Breast epithelium (tissue), 4 donors: ENCODE measurements at places on chromosomes 6 and 20. TPM values are rescaled to one million over a fixed set of nuclear protein-coding genes. Genes with fewer than 3 reads are reported as not detected.

Gene ANKEF1
- 13.1 TPM for total RNA-seq

Gene KIF25
- not detected for total RNA-seq

Gene HLA-DOA
- 3.3 TPM for total RNA-seq

Gene TRAPPC3L
- not detected for total RNA-seq

Gene COX7A2
- total RNA-seq: 171 TPM

Gene PIGT
- total RNA-seq: 76.7 TPM

Gene TSPO2
- total RNA-seq: not detected

- H3K27me3 ChIP-seq: no peaks in the 10 kb centered on the region
- H3K27ac ChIP-seq: no peak overlapping the region
- H3K4me3 ChIP-seq: no peak overlapping the region
- H3K4me1 ChIP-seq: no peaks in the 10 kb centered on the region
- DNase-seq: no peak
- no peaks in the 10 kb centered on the region for H3K36me3 ChIP-seq
Observed at GRCh38 chr6:124073820-124074587, 270.3 kb downstream of the NKAIN2 start.

GRCh38 chr6:118306392-118307238 is 241.5 kb upstream of the PLN start:
- no peaks in the 10 kb centered on the region for H3K36me3 ChIP-seq
- H3K4me3 ChIP-seq: no peak overlapping the region

DNA sequence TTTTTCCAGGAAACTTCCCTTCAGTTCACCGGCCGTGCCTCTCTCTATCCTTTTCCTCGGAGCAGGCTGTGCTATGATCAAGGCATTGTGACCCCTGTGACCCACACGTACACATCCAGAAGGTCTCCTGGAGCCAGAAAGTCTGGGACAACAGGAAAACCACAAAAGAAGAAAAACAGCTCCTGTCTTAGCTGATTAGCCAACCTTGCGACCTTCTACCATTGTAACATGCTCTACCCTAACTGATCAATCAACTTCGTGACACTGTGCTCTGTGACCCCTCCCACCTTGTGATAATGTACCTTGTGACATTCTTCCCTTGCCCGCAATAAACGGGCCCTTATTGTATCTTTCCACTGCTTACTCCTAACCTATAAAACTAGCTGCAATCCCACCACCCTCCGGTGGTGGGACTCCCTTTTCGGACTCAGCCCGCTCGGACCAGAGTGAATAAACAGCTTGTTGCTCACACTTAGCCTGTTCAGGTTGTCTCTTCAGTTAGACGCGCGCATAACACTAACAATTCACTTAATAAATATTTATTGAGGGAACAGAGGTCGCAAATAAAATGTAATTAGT is 24.2 kb downstream of the ZNF311 start:
- H3K36me3 ChIP-seq: no peaks in the 10 kb centered on the region
- H3K4me1 ChIP-seq: no peaks in the 10 kb centered on the region
- no peaks in the 10 kb centered on the region for H3K27me3 ChIP-seq
- peak overlapping the region; percentile 83 for H3K27ac ChIP-seq

DNA sequence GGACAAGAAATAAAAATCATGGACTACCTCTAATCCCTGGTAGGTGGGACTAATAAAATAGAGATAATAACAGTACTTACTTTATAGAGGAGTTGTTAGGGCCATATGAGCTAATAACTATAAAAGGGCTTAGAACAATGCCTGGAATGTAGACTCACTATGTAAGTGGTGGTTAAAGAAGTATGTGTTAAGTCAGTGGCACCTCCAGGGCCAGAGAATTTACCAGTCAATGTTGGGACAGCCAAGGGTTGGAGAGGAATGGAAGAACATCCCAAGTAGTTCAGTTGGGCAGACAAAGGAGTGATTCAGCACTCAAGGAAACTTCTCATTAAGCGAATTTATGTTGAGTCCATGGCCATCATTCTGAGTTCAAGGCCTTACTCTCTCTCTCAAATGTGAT is 116.8 kb downstream of the OTOR start:
- H3K27me3 ChIP-seq: no peaks in the 10 kb centered on the region
- no peak overlapping the region for H3K4me3 ChIP-seq
- no peak for DNase-seq
- H3K4me1 ChIP-seq: no peaks in the 10 kb centered on the region
- no peaks in the 10 kb centered on the region for H3K36me3 ChIP-seq

GRCh38 chr6:128005009-128005408 is 104.2 kb upstream of the THEMIS start:
- H3K27ac ChIP-seq: no peak overlapping the region
- no peak overlapping the region for H3K4me3 ChIP-seq
- no peaks in the 10 kb centered on the region for H3K4me1 ChIP-seq
- H3K27me3 ChIP-seq: no peaks in the 10 kb centered on the region
- no peak for DNase-seq
- H3K36me3 ChIP-seq: no peaks in the 10 kb centered on the region

DNA sequence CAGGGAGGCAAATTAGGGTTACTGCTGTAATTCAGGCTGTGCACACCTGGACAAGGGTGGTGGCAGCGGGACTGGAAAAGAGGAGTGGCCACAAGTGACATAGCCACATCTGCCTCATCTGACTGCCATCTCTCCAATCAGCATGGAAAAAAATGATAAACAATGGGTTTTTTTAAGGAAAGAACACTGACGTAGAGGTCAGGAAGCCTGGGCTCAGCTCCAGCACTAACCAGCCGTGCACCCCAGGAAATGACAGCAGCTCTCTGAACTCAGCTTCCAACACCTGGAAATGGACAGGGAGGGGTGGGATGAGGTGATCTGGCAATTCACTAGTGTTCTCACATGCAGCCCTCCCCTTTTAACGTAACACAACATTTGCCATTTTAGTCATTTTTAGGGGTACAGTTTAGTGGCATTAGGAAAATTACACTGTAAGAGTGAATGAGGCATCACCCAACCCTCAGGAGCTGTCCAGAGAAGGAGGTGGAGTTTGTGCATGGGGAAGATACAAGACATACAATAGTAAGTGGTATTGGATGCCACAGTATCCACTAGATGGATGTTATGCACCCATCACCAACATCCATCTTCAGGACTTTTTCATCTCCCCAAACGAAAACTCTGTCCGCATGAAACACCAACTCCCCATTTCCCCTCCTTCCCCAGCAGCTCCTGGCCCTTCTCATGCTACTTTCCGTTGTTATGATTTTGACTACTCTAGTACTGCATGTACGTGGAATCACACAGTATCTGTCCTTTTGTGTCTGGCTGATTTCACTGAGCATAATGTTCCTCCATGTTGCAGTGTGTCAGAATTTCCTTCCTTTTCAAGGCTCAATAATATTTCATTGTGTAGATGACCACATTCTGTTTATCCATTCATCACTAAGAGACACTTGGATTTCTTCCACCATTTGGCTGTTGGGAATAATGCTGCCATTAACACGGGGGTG is 215.5 kb upstream of the ECI2 start:
- no peaks in the 10 kb centered on the region for H3K4me1 ChIP-seq
- no peaks in the 10 kb centered on the region for H3K36me3 ChIP-seq
- no peak overlapping the region for H3K4me3 ChIP-seq
- H3K27me3 ChIP-seq: no peaks in the 10 kb centered on the region

- peaks cover 2% of the 10 kb centered on the region for H3K4me1 ChIP-seq
- no peaks in the 10 kb centered on the region for H3K27me3 ChIP-seq
- DNase-seq: no peak
- no peaks in the 10 kb centered on the region for H3K36me3 ChIP-seq
- H3K27ac ChIP-seq: no peak overlapping the region
- H3K4me3 ChIP-seq: no peak overlapping the region
Observed at GRCh38 chr6:116444575-116444974, 16.6 kb upstream of the CALHM6 start.

DNA sequence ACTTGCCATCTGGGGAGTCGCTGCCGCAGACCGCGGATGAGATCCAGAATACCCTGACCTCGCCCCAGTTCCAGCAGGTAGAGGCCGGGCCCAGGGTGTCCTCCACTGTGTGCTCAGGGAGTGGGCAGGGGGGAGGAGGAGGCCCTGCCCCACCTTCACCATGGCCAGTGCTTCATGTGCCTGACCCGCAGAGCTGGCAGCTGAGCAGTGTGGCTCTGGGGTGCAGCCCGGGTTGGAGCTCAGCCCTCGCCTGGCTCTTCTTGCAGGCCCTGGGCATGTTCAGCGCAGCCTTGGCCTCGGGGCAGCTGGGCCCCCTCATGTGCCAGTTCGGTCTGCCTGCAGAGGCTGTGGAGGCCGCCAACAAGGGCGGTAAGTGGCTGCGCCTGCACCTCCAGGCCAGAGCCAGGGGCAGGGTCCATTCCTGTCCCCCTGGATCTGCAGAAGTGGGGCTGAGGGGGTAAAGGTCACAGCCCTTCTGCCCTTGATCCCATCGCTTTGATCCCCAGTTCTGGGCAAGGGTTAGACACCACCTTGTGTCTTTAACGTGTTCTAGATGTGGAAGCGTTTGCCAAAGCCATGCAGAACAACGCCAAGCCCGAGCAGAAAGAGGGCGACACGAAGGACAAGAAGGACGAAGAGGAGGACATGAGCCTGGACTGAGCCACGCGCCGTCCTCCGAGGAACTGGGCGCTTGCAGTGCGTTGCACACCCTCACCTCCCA is 5.5 kb downstream of the ADRM1 start:
- H3K36me3 ChIP-seq: no peaks in the 10 kb centered on the region
- H3K27ac ChIP-seq: no peak overlapping the region
- no peaks in the 10 kb centered on the region for H3K27me3 ChIP-seq
- peaks cover 6% of the 10 kb centered on the region for H3K4me1 ChIP-seq
- DNase-seq: no peak

DNA sequence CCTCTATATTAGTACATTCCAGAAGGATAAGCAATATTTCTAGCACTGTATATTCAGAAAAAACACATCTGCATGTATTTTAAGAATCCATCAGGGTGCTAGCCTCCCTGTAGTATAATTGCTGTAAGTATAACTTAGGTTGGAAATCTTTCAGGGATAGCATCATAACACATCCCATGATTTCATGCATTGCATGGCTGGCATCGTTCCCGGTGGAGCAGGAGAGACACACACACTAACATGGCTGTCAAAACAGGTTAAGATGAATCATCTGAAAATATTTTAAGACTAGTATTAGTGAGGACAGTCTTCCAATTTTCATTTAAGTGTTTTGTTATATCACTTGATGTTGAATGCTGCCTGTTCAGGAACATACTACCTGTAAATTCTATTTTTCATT is 32.1 kb upstream of the CENPW start:
- H3K36me3 ChIP-seq: no peaks in the 10 kb centered on the region
- no peak for DNase-seq
- H3K27me3 ChIP-seq: no peaks in the 10 kb centered on the region
- no peaks in the 10 kb centered on the region for H3K4me1 ChIP-seq
- no peak overlapping the region for H3K27ac ChIP-seq

GRCh38 chr6:109393886-109394281 is 11.6 kb upstream of the CD164 start:
- no peak overlapping the region for H3K27ac ChIP-seq
- no peaks in the 10 kb centered on the region for H3K36me3 ChIP-seq
- no peak overlapping the region for H3K4me3 ChIP-seq
- no peak for DNase-seq
- H3K27me3 ChIP-seq: no peaks in the 10 kb centered on the region

DNA sequence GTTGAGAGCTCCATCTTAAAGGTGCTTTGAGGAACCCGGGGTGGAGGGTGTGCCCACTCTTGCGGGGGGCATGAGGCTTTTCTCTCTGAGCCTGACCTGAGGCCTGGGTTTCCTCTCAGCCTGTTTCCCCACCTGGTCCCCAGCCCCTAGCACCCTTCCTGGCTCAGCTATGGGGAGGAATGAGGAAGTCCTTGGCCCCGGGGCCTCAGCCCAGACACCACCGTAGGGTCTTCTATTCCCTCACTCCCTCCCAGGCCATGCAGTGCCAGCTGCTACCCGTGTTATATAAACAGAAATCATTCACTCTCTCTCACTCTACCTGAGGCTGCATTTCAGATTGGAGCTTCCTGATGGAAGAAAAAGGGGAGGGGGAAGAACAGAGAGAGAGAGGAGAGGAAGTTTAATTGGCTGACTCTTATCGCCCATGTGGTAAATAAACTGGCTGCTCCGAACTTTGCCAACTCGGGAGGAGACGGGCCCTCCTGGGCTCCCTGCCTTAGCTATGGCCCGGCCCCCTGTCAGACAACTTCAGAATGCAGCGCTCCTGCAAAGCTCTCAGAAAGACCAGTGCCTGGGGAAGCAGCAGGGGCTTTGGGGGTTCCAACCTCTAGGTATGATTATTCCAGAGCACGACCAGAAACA is 2.8 kb downstream of the CDH22 start:
- H3K4me3 ChIP-seq: no peak overlapping the region
- no peak overlapping the region for H3K27ac ChIP-seq
- peaks cover 3% of the 10 kb centered on the region for H3K4me1 ChIP-seq
- peaks cover 62% of the 10 kb centered on the region for H3K27me3 ChIP-seq

GRCh38 chr6:26223228-26223627 is 136.0 kb downstream of the HFE start:
- peak overlapping the region; percentile 87 for H3K27ac ChIP-seq
- H3K4me1 ChIP-seq: no peaks in the 10 kb centered on the region
- no peak for DNase-seq
- no peaks in the 10 kb centered on the region for H3K27me3 ChIP-seq
- no peaks in the 10 kb centered on the region for H3K36me3 ChIP-seq

- no peak for DNase-seq
- H3K27me3 ChIP-seq: no peaks in the 10 kb centered on the region
- H3K36me3 ChIP-seq: no peaks in the 10 kb centered on the region
- no peak overlapping the region for H3K4me3 ChIP-seq
Observed at GRCh38 chr6:139588076-139588639, 213.7 kb upstream of the CITED2 start.

DNA sequence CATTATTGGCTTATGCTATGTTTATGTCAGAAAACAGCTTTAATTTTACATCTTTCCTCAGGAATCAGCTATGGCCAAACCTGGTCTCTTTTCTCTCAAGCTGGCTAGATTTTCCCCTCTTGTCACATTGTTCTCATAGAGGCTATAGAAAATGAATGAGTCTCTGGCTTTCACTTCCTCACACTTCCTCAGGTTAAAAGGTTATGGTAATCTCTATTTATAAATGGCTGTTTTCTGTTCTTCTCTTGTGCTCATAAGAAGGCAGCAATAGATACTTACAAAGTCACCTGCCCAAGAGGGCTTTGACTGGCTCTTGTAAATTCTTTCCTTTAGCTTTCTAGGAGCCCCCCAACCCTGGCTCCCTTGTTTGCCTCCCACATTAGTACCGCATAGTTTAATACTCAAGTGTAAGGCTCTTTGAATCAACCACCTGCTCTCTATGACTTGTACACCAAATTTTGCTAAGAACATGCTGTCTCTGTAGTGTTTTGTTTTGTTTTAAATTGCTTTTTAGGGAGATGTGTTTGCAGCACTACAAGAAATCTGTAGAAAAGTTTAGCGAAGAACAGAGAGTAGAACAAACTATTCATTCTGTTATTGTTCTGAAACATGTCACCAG is 897.4 kb upstream of the CITED2 start:
- no peaks in the 10 kb centered on the region for H3K4me1 ChIP-seq
- no peaks in the 10 kb centered on the region for H3K36me3 ChIP-seq
- H3K27ac ChIP-seq: no peak overlapping the region
- H3K4me3 ChIP-seq: no peak overlapping the region

GRCh38 chr6:140663772-140664171 is 1289.3 kb upstream of the CITED2 start:
- DNase-seq: no peak
- H3K4me3 ChIP-seq: no peak overlapping the region
- H3K4me1 ChIP-seq: no peaks in the 10 kb centered on the region
- no peak overlapping the region for H3K27ac ChIP-seq
- H3K27me3 ChIP-seq: no peaks in the 10 kb centered on the region
- no peaks in the 10 kb centered on the region for H3K36me3 ChIP-seq
